ENCODE measurements at places on chromosomes 12 and 14.
A peak's percentile ranks its signal among the peaks of the same experiment; 100 is the strongest.

GRCh38 chr12:85059594-85059993 is 23.4 kb downstream of the LRRIQ1 start:
- no peak for DNase-seq

- DNase-seq, result no peak
These were observed 18.8 kb upstream of the RAP1B start for GRCh38 chr12:68591734-68592418.

DNA sequence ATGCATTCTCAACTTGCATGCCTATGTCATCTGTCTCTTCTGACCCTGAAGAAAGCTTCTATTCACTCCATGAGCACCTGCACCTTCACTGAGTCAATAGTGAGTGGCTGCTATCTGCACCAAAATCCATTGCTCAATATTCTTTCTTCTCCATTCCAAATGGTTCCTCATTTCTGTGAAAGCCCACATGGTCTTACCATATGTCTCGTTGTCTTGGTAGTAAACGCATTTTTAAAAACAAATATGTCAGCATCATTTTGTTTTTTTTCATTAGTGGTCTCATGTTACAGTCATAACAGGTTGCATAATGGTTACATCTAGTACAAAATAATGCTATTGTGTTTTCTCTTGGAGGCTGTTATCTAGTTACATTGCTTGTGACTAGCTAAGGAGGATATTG is 106.9 kb upstream of the CPM start:
- no peak for DNase-seq

DNA sequence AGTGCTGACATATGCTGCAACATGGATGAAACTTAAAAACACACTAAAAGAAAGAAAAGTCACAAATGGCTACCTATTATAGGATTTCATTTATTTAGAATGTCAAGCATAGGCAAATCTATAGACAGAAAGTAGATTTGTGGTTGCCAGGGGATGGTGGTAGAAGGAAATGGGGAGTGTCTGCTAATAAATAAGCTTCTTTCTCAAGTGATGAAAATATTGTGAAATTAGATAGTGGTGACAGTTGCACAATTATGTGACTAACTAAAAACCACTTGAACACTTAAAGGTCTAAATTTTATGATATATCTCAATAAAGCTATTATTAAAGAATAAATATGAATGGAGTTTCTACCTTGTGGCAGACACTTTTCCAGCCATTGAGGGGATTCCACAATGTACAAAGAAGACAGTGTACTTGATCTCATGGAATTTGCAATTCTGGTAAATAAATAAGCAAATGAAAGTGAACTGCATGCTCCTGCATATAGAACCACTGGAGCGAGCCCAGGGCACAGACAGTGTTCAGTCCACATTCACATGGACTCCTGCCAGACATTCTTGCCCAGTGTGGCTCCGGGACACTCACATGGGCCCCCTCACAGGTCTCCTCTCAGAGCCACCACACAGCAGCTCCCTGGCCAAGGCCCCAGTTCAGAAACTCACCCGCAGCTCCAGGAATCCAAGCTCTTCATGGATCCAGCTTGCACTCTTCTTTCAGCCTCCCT is 107.1 kb upstream of the ARID2 start:
- DNase-seq, result no peak

- DNase-seq, result peak; percentile 74
These were observed at the start of gene B4GALNT3 for GRCh38 chr12:459430-460258. Gene B4GALNT3 (plus strand): TSS chr12:459939. CDS start chr12:460377, 438 bp downstream.

DNA sequence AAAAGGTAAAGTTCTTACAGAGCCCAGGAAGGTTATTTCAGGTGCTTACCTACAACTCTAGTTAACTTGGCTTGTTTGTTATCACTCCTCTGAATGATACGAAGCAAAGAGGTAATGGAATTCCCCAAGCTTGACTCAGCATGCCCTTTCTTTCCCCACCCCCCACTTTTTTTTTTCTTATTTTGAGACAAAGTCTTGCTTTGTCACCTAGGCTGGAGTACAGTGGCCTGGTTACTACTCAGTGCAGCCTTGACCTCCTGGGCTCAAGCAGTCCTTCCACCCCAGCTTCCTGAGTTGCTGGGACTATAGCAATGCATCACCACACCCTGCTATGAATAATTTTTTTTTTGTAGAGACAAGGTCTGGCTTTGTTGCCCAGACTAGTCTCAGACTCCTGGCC is 17.1 kb upstream of the YBX3 start:
- DNase-seq, result no peak

DNA sequence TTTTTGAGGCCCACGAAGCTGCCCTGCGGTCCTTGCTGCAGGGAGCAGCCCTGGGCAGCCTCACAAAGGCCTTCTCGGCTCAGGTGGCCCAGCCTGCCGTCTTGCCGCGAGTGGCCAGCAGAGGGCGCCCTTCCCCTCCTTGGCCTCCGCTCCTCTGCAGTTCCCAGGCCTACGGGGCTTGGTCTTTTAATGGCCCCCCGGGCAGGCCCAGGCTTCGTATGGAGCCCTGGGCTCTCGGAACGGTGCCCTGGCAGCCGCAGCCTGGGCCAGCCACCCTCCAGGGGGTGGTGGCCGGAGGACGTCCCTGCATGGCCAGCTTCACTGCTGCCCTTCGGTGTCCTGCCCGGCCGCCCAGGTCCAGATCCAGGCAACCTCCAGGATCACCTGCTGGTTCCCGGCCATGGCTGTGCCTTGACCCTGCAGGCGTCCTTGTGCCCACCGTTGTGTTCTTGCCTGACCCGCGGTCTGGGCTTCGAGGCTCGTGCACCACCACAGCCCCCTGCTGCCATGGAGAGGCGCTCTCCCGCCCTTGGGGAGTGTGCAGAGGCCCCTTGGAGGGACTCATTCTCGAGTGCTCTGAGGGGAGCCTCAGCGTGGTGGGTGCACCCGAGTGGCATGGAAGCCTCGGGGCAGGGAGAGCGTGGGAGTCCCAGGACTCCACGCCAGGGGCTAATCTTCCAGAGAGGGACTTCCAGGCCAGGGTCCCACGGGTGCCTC is 9.4 kb downstream of the ASPG start:
- DNase-seq, result peak; percentile 50

DNA sequence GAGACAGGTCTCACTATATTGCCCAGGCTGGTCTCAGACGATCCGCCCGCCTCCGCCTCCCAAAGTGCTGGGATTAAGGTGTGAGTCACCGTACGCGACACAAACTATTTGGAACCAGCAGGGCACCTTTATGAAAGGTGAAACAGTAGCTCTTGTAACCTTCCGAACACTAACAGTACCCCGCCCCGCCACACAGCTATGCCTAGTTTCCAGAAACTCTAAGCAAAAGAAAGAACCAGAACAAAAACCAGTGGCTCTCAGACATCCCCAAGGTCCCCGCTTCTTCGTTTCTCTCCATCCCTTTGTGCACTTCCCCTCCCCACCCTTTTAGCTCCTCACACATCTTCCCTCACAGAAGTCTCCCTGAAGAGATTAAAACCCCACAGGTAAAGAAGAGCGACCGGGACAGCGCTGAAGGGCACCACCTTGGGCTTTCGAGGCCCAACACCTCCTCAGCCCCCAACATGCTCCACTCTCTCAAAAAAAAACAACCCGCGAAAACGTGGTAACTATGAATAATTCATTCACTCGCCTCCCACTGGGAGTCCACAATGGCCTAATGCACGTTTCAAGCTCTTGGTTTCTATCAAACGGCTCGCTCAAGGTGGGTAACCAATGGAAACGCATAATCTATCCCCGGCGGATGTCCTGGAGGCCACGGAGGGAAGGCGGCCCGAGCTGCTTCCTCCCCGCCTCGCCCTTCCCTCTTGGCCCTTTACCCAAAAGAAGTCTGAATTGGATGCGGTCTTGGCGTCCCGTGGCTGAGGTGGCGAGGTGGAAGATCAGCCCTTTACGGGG is 877 bp downstream of the BAG5 start:
- no peak for DNase-seq

DNA sequence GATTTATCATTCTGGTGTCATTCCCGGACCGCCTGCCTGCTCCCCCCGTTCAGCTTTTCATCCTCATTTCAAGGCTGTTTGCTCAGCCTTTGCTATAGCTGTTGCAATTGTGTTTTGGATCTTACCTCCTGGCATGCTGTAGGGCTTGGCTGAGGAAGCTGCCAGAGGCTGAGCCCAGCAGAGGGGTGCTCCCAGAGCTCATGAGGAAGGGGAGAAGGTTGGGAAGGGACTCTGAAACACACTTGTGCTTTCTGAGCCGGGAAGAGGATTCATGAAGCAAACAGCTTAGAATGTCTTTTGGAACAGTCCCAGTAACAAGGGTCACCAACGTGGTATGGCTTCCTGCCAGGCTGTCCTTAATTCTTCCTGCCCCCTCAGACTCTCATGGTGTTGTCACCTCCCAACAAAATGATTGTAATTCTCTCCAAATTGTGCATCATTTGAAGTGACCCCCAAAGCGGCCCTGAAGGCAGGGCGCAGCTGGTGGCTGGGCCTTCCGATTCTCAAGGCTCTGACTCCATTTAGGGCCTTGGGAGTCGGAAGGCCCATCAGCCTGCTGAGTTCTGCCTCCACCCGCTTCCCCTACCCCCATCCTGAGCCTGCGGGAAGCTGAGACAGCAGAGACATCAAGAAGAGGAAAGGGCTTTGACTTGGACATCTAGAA is 111.9 kb upstream of the ARHGAP5 start:
- no peak for DNase-seq

DNA sequence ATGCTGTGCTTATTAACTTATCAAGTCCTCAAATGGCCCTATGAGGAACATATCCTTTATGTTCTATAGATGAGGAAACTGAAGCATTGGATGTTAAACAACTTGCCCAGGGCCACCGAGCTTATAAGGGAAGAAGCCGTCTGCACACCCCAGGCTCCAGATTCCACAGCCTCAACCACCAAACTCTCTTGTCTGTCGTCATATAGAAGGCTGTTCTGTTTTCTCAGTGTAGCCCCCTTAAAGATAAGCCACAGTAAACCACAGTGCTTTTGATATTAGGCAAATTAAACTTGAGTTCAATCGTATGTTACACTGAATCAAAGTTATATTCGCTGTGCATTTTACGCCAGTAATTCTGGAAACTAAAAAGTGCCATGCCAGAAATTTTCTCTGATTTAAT is 116.7 kb downstream of the PRKCH start:
- DNase-seq, result no peak

- DNase-seq, result peak; percentile 18
These were observed 50.4 kb downstream of the CHGA start for GRCh38 chr14:92973261-92973797.

DNA sequence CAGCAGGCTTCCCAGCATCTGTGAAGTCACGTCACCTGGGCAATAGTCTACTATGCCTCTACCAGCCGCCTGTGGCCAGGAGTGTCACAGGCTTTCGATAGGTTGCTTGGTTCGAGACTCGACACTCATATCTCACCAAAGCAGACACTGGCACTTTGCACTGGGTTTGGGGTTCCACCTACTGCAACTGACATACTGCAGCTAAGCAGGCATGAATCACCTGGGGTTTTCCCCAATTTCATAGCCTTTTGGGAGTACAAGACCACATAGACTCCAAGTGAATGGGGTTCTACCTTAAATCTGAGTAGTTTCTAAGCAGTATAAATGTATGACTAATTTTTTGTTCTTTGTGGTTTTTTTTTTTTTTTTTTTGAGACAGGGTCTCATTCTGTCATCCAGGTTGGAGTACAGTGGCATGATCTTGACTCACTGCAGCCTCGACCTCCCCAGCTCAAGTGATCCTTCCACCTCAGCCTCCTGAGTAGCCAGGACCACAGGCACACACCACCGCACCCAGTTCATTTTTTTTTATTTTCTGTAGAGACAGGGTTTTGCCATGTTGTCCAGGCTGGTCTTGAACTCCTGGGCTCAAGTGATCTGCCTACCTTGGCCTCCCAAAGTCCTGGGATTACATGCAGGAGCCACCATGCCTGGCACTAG is 32.1 kb downstream of the DMAC2L start:
- no peak for DNase-seq

DNA sequence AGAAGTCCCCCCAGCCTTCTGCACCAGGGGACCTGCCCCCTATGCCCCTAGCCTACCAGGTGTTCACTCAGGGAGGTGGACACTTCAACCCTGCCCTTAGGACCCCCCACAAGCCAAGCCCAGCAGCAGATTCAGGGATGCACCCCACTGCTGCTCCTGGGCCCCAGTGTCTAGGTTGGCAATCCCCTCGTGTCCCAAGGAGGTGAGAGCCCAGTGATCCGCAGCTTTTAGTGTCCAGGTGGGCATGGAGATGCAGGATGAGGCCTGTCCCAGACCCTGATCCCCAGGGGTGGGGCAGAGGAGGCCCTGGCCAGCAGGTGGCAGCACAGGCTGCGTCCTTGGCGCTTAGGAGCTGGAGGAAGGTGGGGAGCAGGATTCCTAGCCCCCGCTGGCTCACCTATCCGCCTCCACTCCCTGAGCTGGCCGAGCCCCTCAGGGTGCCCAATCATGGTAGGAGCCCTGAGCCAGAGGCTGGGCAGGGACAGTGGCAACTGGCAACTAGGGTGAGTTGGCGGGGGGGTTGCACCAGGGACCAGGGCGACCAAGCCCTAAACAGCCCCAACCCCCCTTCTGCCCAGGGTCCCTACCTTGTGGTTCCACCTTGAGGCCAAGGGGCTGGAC is 4.1 kb downstream of the CKB start:
- DNase-seq, result peak; percentile 30

GRCh38 chr14:33636716-33637115 is 314.2 kb downstream of the EGLN3 start:
- DNase-seq, result no peak

GRCh38 chr14:88831284-88831683 is 6.8 kb downstream of the TTC8 start:
- no peak for DNase-seq

DNA sequence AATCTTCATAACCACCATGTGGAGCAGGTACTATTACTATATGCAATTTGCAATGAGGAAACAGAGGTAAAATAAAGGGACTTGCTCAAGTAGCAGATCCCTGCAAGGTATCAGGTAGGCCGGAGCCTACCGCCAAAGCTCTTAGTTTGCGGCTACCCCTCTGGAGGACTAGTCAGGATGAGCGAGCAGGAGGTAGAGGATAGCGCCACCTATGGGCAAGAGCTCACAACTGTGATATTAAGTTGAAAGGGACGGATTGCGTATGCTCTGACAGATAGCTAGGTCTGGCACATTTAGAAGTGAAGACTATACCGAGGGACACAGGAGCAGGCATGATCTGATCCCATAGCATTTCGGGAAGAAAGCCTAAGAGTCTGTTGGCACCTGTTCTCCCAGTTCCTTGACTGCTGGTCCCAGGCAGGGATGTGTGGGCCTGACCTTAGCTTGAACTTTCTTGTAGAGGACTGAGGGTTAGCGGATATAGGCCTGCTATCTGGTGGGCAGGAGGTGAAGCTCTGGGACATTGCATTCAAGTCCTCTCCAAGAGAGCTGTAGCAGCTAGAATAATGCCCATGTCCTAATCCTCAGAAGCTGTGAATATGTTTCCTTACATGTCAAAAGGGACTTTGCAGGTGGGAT is 48.0 kb downstream of the SLC17A8 start:
- DNase-seq, result no peak

DNA sequence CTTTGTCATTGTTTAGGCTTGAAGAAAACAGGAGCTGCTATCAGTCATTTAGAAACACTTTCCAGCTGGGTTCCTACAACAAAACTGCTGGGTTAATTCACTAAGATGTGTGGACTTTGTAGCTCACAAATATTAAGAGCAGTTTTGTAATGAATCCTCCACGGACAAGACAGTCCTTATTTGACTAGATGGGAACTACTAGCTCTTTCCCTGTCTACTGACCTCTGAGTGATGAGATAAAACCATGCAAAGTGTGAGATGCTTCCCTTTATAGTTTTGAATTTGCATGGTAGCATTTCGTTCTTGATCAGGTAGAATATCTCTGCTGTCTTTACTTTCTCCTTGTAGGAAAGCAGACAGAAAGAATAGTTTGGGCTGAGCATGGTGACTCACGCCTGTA is 72.9 kb upstream of the STXBP6 start:
- no peak for DNase-seq

- DNase-seq, result peak; percentile 58
These were observed 8.5 kb upstream of the CFL2 start for GRCh38 chr14:34722723-34723545.

GRCh38 chr14:56152221-56152620 is 34.0 kb downstream of the PELI2 start:
- no peak for DNase-seq

Data from NCI-H1105 treated with DMSO at 0.1 percent for 48 hours (cell line).